ENCODE measurements at places on chromosomes 3 and 15.
A peak's percentile ranks its signal among the peaks of the same experiment; 100 is the strongest.

DNA sequence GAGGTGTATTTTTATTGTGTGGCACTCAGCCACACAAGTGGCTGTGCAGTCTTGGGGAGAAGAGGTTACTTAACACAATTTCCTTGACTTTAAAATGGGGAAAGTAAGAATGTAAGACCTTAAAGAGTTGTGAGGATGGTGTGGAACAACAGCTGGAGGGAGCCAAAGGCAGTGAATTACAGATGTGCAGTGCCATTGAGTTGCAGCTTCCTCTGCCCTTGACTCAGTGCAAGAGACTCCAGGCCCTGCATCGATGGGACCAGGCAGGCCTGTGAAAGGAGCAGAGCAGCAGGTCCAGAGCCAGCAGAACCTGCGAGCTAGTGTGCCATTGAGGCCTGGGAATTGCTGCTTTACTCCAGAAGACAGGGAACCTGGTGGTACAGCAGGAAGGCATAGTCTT lies 27.2 kb downstream of the EEFSEC start:
- no peak for DNase-seq

DNA sequence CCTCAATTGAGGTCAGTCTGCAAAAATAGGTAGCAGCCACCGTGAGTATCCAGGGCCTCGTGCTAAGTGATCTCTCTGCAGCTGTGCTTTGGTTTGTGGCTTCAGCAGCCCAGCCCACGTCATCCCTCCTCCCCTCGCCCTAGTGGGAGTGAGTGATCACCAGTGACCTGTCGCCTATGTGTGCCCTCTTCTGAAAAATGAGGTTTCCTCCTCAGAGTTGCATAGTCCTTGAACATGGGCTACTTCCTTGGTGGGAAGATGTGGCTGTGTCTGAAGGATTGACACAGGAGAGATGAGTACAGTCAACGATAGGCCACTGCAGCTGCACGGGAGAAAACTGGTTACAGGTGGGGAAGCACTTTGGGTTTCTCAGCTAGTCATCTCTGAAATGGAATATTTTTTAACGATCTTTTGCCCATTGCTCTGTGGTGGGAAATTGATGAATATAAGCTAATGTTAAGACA lies 144.8 kb upstream of the BHLHE40 start:
- no peak for DNase-seq

DNA sequence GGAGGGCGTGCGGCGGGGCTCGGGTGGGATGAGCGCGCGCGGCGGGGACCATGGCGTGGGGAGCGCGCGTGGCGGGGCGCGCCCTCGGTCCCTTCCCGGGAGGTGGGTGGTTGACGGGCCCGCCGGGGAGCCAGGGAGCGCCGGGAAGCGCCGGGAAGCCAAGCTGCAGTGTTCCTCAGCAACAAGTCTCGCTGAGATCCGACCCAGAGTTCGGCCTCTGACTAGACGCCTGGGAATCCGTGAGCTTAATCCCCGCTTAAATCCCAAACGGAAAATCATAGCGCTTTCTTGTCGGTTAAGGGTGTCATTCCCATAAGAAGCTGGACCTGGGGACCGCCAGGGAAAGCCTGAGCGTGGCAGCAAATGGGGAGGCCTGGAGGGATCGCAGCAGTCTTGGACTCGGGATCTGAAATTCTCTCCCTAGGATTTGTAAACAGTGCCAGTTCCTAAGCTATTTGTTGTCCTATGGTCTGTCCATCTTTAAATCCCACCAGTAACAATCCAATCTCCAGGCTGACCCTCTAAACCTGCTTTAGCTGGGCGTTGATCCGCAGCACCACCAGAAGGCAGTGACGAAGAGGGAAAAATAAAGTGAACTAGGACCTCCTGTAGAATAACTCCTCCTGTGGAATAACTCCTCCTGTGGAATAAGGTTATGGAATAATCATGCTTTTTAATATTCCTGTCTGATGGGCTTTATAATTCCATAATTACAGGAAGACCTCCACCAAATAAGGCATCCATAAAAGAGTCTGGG lies 570 bp upstream of the NEDD4 start:
- DNase-seq, result peak; percentile 67

GRCh38 chr15:37695719-37696118 lies 238.7 kb upstream of the TMCO5A start:
- DNase-seq, result peak; percentile 69

DNA sequence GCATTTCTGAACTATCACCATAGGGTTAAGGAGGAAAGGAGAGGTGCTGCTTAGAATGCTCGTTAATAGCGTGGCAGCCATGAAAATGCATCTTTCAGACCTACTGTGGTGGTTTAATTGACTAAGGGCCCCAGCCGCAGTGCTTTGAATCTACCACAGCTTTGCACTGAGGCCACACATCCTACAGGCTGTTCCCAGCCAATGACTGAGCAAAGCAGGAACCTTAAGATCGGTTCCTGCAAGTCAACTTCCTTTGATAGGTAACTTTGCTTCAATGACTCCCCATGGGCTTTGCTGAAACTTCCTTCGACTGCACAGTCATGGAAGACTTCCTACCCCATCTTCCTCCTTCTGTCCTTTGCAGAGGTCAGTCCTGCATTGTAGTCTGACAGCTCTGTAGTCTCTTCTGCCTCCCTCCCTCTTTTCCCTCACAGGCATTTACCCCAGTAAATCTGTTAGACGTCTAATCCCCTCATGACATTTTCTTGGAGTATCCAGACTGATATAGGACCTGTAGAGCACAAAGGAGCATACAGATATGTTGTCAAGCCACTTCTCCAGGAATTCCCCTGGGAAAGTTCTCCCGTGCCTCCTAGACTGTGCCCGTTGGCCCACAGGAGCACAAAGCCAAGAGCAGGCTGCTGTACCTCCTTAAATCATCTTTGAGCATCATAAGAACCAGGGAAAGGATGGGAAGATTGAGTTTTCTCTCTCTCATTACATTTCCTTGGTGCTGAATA lies 2.6 kb upstream of the BCL2A1 start:
- no peak for DNase-seq

GRCh38 chr15:90386221-90386620 lies 1.8 kb upstream of the IQGAP1 start:
- DNase-seq, result no peak

- peak; percentile 86 for DNase-seq
These were observed 27.0 kb downstream of the PSTPIP1 start for GRCh38 chr15:77021803-77022381.

GRCh38 chr3:5657106-5657505 lies 469.6 kb downstream of the EDEM1 start:
- no peak for DNase-seq

DNA sequence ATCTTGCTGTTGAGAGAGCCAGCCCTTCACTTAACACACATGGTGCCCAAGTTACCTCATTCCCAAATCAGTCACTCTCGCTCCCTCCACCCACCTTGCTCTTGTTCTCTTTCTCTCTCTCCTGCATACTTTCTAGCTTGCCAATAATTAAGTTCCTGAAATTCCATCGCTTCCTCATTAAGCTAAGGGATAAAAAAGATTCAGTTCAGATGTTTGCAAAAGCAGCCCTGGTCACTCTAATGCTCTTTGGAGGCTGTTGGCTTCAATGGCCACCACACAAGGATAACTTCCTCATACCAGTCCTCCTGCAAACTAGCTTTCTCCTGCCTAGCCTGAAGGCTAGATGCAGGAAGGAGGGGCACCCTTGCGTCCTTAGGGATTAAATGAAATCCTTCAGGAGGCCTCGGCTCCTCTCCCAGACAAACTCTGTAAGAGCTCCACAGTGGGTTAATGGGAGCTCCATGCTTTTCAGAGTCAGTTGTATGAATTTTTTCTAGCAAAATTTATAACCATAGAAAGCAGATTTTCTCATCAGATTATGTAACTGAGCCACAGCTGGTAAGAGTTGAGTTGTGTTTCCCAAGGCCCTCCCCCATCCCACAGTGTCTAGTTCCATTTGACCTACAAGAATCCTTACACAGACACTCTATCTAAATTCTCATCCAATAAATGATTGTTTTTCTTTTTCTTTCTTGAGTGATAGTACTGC lies 176.6 kb upstream of the TRIM42 start:
- no peak for DNase-seq

DNA sequence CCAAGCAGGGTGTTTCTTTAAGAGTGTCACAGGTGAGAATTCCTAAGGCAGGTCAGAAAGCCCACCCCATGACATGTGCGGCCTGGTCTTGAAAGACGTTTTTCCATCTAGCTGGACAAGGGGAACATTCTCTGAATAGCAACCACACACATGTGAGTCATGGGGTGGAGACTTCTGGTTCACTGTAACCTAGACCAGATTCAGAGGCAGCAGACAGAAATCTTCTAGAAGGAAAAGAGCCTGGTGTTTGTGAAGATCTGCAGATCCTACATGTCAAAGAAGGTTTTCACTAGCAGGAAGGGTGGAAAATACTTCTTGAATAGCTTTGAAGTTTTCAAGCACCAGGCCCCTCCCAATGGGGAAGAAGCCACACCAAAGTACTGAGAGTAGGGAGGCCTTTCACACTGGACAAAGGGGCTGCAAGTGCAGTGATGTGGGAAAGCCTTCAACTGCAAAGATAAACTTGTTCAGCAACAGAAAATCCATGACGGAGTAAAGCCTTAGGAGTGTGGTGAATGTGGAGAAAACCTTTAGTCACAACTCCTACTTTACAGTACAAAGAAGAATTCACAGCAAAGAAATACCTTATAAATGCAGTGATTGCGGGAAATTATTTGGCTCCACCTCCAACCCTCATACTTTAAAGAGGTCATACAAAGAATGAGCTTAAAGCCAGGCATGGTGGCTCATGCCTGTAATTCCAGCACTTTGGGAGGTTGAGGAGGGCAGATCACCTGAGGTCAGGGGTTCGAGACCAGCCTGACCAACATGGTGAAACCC lies 17.6 kb downstream of the ADAM10 start:
- peak; percentile 50 for DNase-seq

GRCh38 chr3:39021029-39021428 lies 30.7 kb downstream of the SCN11A start:
- no peak for DNase-seq

GRCh38 chr15:57883701-57884100 lies 177.2 kb downstream of the POLR2M start:
- DNase-seq, result no peak

- DNase-seq, result no peak
These were observed 1194.6 kb downstream of the ZPLD1 start for GRCh38 chr3:103629391-103629790.

DNA sequence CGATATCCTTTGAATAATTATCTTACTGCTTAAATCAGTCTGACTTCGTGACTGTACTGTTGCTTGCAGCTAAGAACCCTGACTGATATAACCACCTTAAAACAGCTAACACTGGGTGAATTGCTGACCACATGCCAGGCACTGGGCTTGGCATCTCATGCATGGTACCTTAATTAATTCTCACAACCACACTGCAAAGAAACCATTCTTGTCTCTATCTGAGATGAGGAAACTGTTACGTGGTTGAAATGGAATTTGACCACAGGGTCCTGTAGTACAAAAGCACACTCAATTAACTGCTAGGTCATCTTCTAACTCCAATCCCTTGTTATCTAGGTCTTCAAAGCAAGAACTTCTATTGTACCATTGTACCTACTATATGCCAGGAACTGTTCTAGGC lies 92.7 kb upstream of the PRICKLE2 start:
- peak; percentile 28 for DNase-seq

GRCh38 chr15:39888243-39888642 lies 31.8 kb downstream of the GPR176 start:
- no peak for DNase-seq

GRCh38 chr3:58074997-58075396 lies 66.8 kb downstream of the FLNB start:
- no peak for DNase-seq

GRCh38 chr15:77032647-77033416 lies 37.9 kb downstream of the PSTPIP1 start:
- no peak for DNase-seq

DNA sequence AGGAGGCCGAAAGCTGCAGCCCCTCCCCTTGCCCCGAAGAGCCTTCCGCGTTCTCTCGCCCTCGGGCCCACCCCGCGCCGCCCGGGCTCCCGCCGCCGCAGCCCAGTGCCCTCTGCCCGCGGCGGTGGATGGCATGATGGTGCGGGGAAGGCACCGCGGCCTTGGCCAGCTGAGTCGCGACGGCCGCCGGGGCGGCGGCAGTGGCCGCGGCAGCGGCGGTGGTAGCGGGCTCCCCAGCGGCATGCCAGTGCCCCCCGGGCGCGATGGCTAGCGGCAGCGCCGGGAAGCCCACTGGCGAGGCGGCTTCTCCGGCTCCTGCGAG lies 1.2 kb downstream of the TLNRD1 start:
- no peak for DNase-seq

DNA sequence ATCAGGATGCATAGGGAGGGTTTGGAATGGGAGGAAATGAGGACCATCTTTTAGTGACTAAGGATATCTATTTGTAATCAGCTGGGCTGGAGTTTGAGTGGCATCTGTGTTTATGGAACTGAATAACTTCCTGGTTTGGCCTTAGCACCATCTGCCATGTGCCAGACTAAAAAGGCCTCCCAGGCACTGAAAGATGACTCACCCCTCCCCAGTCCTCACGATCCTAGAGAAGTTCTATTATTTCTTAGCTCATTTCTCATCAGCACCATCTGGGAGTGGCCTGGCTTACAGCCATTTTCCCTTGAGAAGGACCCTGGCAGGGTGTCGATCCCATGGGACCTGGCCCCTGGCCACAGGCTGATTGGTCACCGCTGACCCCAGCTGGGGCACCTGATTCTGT lies 23.9 kb upstream of the CTXND1 start:
- peak; percentile 25 for DNase-seq

GRCh38 chr15:87567406-87568030 lies 689.0 kb downstream of the NTRK3 start:
- DNase-seq, result no peak

- no peak for DNase-seq
These were observed 25.1 kb upstream of the RPL29 start for GRCh38 chr3:52020796-52021195.

DNA sequence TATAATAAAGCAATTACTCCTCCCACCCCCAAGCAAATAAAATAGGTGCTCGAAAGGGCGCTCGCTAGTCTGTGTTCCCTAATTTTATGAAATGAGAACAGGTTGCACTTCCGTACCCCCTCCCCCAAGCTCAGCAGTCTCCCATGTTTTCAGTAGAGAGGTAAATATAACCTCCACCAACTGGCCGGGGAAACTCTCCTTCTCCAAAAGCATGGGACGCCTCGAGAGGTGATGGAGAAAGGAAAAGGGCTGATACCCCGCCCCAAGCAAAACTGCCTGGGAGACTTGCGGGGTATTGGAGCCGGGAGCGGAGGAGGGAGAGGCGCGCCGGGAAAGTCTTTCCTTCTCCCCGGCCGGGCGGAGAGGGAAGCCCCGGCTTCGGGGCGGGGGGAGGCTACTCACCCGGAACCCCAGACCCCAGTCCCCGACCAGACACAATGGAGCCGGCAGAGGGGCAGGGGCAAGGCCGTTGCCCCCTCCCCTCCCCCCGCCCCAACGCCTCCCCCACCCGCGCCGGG lies 605 bp downstream of the DCUN1D1 start:
- DNase-seq, result peak; percentile 9
